C1 segment of cervical spinal cord (tissue), 14 donors: ENCODE measurements at places on chromosomes 5 and 9.

DNA sequence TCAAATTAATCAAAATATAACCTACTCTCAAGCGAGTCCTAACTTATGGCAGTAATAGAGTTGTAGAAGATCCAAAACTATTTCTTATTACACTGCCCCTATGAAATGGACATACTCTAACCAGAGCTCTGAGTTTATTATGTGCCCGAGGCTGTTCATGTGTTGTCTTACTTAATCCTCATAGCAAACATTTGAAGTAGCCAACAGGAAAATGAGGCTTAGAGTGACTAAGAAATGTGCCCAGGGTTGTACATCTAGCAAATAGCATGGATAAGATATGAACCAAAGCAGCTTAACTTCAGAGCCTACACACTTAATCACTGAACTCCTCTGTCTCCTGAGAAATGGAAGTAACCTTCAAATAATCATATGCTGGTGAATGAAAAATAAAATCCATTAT is 1551.7 kb downstream of the MAT2B start:
- no peak for DNase-seq

GRCh38 chr9:114674076-114674797 is 7.8 kb downstream of the TEX48 start:
- no peak for DNase-seq

- DNase-seq = no peak
Observed at GRCh38 chr5:82309091-82309531, 31.0 kb upstream of the RPS23 start.

DNA sequence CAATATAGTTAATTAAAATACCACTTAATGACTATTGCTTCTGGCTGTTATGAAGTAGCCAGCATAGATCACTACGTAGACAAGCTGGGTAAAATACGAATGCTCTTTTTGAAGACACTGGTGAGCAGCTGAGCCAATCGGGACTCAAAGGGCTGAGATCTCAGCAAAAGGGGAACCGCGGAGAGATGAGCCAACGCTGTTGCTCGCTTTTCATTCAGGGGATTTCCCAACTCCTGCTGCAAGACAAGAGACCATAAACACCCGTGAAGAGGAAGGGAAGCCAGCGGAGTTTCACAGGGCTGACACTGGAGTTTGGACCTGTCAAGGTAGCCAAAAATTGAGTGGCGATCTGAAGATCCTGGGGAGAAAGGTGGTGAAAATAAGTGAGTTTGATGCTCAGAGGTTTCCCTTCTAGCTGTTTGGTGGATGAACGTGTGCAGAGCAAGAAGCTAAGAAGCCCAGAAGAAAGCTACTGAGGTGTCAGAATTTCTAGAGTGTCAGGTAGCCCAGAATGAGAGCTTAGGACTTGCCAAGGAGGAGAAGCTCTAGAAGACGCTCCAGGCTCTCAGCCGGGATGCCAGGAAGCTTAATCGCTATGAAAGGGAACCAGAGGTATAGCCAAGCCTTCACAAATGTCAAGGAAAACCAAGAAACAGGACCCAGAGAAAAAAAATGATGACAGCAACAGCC is 79.6 kb upstream of the RNU6ATAC start:
- peak; percentile 12 for DNase-seq

DNA sequence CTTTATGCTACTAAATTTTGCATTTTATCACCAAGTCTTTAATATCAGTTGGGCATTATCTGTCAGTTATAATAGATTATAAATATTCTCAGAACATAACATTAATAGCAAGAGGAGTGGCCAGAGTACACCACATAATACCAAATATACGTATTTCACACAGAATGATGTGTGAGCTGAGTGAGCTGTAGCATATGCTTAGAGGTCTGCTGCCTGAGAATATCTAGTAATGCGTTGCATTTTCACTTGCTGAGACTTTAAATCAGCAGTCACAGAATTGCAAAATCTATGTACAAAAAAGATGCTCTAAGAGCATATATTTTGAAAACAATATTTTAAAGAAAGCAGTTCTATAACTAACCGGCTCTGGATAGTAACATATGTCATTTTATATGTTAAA is 921.1 kb upstream of the EDIL3 start:
- no peak for DNase-seq

DNA sequence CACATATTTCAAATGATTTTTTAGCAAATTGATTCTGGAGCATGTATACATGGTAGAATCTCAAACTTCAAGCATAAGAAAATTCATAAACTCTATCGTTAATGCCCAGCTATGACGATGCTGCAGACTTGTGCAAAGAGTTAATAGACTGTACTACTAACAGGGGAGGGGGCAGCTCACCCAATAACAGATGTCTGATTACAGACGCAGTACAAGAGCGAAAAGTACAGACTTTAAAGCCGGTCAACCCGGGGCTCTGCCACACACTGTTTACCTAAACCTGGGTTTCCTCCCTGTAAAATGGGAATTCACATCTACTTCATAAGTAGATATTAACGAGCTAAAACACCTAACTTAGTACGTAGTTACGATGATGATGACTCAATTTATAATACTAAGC is 651 bp downstream of the TRIM23 start:
- DNase-seq = no peak

GRCh38 chr9:70553707-70554673 is 139.5 kb upstream of the KLF9 start:
- no peak for DNase-seq

DNA sequence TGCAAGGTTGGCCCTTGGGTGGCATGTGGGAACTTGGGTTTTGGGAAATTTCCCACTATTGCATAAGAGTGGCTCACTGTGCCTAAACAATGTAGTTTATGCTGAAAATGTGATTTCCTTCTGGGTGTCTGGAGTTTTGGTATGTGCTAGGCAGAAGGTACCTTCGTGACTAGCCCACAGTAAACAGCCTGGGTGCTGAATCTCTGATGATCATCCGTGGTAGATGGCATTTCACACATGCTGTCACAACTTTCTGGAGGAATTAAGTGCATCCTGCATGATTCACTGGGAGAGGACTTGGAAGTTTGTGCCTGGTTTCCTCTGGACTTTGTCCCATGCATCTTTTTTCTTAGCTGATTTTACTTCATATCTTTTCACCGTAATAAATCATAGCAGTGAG is 64.5 kb downstream of the LNPEP start:
- no peak for DNase-seq

- no peak for DNase-seq
Observed at GRCh38 chr9:36895744-36896260, 138.3 kb downstream of the PAX5 start.

DNA sequence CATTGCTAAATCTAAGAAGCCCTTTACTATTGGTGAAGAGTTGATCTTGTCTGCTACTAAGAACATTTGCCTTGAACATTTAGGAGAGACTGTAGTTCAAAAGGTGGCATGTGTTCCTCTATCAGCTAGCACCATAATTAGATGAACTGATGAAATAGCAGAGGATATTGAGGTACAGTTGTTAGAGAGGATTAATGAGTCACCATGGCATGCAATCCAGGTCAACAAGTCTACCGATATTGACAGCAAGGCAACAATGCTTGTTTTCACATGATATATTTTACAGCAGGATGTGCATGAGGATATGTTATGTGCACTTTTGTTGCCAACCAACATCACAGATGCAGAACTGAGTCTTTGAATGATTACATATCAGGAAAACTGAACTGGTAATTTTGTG is 134.3 kb upstream of the CDH9 start:
- no peak for DNase-seq

DNA sequence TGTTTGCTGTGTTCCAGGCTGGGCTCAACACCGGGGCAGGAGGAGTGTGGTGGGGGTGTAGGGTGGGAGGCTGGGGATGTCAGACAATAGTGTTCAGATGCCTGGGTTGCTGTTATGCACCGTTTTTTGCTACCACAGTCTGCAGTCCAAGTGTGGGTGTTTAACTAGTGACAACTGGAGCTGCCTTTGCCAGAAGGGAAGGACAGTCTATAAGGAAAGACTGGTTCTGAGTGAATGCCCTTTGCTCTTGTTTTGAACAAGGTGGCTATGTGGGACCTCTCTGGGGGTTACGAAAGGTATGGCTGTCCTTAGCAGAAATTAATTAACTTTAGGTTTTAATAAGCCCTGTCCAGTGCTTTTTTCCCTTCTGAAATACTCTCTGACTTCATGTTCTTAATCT is 118.5 kb upstream of the GNA14 start:
- DNase-seq = no peak

- DNase-seq = no peak
Observed at GRCh38 chr5:148620091-148620490, 34.2 kb downstream of the HTR4 start.

DNA sequence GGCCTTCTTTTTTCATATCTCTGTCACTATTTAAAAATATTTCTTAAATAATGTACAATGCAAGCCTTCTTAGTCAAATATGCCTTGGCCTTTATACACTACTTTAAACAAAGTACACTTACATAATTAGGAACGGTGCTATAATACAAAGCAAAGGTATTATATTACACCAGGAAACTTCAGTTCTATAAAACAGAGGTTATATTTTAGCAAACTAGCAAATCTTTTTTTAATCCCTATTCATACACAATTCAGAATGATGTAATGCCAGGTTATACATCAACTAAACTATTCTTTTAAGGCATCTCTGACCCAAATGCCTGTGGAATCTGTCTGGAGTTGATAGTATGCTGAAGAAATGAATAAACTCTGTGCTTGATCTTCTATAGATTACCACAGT is 10.7 kb upstream of the LURAP1L start:
- no peak for DNase-seq

DNA sequence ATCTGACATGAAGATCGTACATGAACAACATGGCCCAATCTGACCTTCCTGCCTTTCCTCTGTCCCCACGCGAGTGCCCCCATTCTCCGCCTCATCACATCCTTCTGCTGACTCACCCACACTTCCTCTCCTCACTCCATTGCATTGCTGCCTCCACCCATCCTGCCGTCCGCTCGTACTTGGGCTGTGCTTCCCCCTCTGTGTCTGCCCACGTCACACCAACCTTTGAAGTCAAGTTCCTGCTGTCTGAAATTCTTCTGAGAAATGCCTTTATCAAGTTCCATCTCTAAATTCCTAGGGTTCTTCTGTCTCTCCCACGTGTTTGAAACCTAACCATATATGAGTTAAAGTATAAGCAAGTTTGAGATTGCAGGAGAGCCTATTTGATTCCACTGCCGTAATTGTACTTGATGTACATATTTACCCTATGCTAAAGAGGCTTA is 18.0 kb upstream of the STARD4 start:
- DNase-seq = no peak
